Ureter (tissue), 1 donor: ENCODE measurements at places on chromosomes 7 and 10. TPM values are rescaled to one million over a fixed set of nuclear protein-coding genes. Genes with fewer than 3 reads are reported as not detected.

GRCh38 chr10:70234668-70235447, 1.6 kb upstream of the PPA1 start:
- DNase-seq: no peak

DNA sequence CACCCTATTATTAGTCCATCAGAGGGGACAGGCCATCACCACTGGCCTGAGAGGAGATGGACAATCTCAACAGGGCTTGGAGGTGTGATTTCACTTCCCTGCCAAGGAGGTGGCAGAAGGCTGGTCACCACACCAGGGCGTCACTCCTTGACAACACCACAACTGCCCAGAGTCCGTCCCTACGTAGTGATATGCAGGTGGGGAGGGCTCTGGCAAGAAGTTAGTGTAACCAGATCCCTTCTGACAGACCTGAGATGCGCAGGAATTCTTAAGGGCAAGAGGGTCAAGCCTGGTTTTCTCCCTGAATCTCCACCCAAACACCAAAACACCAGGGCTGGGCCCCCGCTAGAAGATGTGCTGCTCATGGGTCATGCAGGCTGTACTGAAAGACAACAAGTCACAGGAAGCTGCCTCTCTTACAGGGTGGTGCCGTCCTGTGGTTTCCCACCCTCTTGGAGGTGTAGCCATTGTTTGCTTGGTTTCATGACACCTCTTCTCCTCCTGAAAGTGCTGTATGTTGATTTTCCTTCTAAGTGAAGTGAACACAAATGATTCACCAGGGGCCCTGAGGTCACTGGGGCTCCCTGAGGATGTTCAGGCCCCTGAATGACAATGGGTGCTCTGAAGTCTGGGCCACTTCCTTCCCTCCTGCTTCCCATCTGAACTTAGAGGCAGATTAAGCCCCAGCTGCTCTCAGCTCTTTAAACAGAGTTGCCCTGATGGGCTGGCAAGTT, 27.1 kb downstream of the ATXN7L1 start:
- DNase-seq: no peak

- no peak for DNase-seq
Observed at GRCh38 chr10:32982911-32983909, 25.2 kb upstream of the ITGB1 start.

GRCh38 chr7:101915000-101915399, 97.6 kb downstream of the CUX1 start:
- no peak for DNase-seq

MINDY4 gene
- total RNA-seq: 16.8 TPM

SLC18A3 gene
- not detected for total RNA-seq

DNA sequence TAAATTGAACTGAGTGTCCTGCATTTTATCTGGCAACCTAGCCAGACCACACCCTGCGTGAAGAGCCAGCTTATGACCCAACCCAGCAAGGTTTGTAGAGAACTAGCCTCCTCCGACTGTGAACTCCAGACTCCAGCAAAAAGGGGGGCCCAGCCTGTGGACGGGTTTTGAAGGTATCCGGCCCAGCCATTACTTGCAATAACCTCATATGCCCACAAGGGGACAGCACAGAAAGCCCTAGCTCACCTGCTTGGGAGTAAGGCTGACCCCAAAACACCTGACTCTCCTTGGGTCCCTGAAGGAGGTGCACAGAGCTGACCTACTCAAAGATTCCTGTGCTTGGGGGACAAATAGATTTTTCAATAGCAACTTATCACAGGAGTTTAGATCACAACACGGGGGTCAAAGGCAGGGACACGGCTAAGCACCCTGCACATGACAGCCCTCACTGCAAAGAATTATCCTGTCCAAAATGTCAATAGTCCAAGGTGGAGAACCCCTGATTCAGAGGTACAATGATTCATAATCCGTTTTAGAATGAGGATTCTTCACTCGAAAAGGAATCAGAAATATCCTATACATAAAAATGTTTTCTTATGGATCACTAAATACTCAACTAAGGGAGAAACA, 4.6 kb downstream of the TRPV6 start:
- DNase-seq: peak; percentile 46

GRCh38 chr7:6654113-6654841, 17.2 kb downstream of the ZNF316 start:
- no peak for DNase-seq

RNF133 gene
- 2.4 TPM for total RNA-seq

DNA sequence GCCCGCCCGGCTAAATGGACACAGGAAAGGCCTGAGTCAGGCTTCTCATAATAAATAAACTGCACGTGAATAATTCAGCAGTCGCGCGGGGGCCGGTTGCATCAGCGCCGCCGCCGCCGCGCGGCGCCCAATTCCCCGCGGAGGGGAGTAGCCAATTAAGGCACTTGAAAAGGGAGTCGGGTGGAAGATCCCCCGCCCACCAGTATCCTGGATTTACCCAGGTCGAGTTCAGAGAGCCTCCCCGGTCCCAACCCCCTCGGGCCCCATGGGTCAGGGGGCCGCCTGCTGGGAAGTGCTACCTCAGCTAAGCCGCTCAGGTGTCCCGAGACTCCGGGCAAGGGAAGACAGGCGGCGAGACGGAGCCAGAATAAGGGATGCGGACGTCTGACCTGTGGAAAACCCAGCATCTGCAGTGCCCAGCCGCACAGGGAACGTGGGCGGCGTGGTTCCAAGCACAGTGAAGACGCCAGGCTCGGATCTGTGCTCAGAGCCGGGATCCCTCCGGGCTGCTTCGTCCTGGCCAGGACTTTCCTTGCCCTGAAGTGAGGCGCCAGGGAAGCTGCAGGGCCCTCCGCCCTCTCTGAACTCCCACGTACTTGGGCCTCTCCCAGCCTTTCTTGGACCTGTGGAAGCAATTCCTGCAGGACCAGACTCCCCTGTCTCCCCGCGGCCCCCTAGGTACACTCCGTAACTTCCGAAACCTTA, 7.3 kb upstream of the LBX1 start:
- DNase-seq: no peak

FFAR4 gene
- total RNA-seq: 0.13 TPM

DNA sequence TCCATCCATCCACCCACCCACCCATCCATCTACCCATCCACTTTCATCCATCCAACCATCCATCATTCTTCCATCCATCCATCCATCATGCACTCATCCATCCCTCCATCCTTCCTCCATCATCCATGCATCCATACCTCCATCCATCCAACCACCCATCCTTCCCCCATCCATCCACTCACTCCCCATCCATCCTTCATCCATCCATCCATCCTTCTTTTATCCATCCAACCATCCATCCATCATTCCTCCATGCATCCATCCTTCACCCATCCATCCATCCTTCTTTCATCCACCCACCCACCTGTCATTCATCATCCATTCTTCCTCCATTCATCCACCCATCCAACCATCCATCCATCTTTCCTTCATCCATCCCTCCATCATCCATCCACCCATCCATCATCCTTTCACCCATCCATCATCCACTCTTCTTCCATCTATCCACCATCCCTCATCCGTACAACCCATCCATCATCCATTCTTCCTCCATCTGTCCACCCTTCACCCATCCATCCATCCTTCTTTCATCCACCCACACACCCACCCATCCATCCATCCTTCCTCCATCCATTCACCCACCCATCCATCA, 428.2 kb downstream of the DNAJB6 start:
- DNase-seq: no peak

- no peak for DNase-seq
Observed at GRCh38 chr10:127216274-127216673, 19.9 kb upstream of the INSYN2A start.

GRCh38 chr7:81754918-81755696, 14.7 kb downstream of the HGF start:
- no peak for DNase-seq

WEE2 gene
- total RNA-seq: not detected

GRCh38 chr7:30519122-30519521, 14.5 kb upstream of the GGCT start:
- no peak for DNase-seq

DNA sequence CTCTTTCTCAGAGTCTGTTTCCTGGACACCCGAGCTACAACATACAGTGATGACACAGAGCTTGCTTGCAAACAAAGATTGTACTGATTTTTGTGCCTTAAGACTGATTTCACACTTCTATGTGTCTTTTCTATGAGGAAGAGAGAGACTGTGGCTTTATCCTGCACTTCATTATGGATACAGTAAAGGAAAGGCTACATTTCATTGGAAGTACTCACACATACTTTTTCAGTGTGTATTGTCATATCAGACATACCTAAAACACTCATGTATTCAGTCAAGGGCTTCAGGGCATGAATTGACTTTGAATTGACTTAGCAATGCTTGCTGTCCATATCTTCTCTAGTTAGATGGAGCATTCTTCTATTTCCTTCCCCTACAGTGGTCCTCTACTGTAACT, 135.5 kb upstream of the IMMP2L start:
- no peak for DNase-seq

DNA sequence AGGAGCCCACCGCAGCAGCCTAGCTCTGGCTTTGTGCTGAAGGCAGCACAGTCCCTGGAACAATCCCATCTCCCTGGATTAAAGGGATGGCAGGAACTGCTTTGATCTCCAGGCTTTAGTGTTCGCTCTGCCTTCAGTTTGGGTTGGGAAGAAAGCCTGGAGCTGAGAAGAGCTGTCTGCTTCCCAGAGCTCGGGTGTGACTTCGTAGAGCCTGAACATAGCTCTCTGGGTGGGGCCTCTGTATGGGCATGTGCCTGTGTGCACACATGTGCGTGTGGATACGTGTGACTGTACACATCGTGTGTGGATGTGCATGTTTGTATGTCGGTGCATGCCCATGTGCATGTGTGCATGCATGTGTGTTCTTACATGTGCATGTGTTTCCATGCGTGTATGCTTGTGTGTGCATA, 8.7 kb downstream of the ADCY1 start:
- DNase-seq: no peak

CREB3L2 gene
- 126 TPM for total RNA-seq

- no peak for DNase-seq
Observed at GRCh38 chr10:63707254-63707910, 186.2 kb downstream of the REEP3 start.

TPK1 gene
- 12.7 TPM for total RNA-seq

GRCh38 chr7:431658-432111, 88.0 kb downstream of the PDGFA start:
- DNase-seq: no peak

CCL24 gene
- total RNA-seq: not detected

- DNase-seq: no peak
Observed at GRCh38 chr7:2299870-2300512, 14.2 kb downstream of the SNX8 start.
